Non-pigmented ciliary epithelial cell (primary cell): ENCODE measurements at places on chromosomes 4 and X.
A peak's percentile ranks its signal among the peaks of the same experiment; 100 is the strongest.

DNA sequence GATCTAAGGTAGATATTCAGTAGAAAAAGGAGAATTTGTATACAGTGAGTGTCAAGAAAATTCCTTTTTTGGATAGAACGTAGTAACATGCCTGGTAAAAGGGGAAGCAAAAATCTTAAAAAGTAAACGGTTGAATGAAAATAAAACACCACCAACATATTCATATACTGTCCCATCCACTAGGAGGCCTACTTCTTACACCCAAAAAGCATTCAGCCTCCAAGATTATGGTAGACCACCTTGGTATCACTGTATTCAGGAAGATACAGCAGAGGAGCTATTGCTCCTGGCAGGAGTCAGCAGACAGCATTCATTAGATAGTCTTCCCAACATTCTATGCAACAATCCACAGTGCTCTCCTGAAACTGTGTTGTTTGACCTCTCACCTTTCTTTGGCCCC, 274.6 kb upstream of the MAGEB2 start:
- DNase-seq, result no peak

GRCh38 chr4:174657472-174657871, 135.2 kb upstream of the HPGD start:
- DNase-seq, result no peak

DNA sequence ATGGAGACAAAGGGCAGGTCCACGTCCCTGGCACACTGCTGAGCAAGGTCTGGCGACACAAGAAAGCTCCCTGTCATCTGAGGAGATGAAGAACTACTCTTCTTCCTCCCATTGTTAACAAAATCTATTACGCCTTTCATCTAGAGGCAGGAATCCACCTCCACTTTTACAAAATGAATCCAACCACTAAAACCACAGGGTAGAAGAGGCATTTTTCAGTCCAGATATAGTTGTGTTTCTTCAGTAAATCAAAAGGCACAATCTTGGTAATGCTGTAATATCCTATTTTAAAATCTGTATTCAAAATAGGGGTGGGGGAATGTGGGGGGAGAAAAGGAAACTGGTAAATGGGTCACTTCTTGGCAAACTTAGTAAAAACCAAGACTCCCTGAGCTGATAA, 101.4 kb downstream of the CDS1 start:
- DNase-seq, result no peak

DNA sequence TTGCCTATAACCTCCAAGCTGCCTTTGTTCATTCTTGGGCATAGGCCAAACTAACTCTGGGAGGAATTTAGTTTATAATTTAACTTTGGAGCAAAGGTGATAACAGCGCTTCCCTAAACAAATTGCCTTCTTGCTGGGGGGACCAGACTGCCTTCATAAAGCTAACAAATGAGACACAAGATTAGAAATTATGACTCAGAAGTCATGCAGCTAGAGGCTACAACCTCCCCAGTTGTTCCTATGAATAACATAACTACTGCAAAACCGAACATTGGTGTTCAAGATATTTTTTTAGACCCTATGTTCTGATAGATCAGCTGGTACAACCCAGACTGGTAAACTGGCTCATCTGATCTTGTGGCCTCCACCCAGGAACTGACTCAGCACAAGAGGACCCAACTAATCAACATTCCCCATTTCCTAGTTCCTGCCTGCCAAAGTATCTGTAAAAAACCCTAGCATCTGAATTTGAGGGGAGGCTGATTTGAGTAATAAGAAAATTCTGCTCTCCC, 22.0 kb upstream of the TMPRSS11B start:
- DNase-seq, result peak; percentile 55

GRCh38 chr4:151165205-151166000, 66.0 kb downstream of the RPS3A start:
- no peak for DNase-seq

GRCh38 chr4:93475730-93476129, 352.8 kb upstream of the ATOH1 start:
- no peak for DNase-seq

- DNase-seq, result no peak
Observed at GRCh38 chr4:173174594-173175012, 6.0 kb downstream of the GALNT7 start.

DNA sequence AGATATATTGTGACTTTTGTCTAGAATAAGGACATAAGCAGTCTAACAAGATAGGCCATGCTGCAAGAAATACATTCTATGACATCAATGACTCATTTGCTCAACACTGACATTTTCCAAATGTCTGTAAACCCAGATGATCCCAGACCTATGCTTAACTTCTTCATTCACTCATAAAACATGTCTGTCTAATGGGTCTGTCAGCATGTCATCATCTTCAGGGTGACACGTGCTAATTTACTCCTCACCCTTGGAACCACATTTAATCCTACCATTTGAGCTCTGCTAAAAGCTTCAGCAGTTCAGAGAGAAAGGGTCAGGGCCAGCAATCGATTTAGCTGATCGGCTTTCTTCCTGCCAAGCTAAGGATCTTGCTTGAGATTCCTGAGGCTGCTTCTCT, 109.4 kb upstream of the MAP3K15 start:
- no peak for DNase-seq

DNA sequence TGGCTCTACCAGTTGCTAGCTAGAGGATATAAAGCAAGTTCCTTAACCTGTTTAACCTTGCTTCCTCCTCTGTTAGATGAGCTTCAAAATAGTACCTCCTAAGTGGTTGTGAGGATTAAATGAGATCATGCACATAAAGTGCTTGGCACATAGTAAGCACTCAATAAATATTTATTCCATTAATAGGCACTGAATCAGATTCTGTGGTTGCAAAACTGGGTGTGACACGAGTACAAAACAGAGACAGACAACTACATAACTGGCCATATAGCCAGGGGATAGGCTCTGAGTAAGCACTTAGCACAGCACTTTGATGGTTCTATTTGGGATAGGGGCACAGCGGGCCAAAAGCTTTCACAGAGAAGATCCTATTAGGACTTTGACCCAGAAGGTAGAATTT, 150.3 kb downstream of the RELL1 start:
- DNase-seq, result no peak

DNA sequence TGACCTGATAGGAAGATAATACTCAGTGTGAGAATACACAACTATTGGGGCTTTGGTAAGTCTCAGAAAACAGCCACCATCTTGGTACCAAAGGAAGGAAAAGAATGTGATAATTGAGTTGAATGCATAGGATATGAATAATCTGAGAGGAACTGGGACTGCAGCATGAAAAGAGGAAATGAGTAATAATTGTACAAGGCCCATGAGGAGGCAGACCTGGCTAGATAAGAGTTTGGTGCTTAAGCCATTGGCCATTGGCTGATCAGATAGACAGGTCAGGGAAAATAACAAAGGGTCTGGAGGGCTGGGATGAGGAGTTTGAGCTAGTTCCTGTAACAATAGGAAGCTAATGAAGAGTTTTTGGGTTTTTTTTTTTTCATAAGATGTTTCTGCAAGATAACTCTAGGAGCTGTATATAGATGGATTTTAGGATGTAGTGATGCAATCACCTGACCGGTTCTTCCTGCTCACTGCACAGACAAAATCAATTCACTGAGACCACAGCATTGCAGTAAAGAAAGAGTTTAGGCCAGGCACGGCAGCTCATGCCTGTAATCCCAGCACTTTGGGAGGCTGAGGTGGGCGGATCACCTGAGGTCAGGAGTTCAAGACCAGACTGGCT, 5.3 kb upstream of the TRMT2B start:
- peak; percentile 32 for DNase-seq
